ENCODE measurements at places on chromosomes 3 and 15.

DNA sequence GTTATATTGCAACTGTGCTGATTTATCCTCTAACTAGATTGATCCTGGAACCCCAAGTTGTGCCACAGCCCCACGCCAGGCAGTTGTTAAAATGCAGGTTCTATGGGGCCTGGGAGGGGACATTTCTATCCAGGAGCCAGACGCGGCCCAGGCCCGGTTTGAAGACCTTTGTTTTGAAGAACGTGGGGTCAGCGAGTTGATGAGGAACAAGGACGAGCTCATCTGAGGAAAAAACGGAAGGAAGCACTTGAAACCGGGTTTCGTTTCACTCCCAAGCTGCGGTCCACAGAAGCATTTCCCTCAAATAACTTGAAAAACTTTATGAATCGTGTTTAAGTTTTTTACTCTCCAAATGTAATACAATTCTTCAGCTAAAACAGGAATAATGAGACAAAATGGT is 76.4 kb downstream of the CHSY1 start:
- DNase-seq, result no peak

GRCh38 chr3:8848696-8849131 is 79.3 kb upstream of the OXTR start:
- DNase-seq, result no peak

DNA sequence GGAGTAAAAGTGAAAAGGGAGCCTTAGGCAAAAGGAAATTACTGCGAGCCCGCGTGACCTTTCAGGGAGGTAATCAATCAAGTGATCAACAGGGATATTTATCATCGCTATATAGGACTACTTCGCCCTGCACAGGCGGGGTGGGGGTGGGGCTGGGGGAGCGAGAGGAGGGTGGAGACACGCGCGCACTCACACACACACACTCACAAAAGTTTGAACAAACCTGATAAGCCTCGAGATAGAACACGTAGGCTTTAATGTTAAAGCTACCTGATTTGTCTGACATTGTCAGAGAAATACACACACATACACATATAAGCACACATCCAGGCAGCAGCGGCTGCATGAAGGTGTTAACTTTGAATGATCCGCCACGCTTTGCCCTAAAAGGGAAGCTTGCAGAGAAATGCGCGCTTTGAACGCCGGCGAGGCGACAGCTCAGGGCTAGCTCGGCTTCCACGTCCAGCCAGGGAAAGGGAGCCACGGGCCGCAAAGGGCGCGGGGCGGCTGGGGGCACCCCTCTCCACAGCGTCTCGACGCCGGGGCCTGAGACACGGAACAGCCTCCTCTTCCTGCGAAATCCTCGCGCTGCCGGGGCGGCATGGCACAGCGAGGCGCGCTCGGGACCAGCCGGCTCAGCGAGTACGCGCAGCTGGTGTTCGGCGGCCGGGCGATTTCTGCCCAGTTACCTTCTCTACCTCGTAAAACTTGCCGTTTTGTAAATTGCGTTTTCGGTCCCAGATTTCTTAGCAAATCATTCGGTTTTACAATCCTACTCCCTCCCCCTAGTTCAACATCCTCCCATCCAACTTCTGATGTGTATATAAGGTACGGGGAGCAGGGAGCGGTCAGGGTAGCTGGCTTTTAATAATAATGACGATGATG is 4.8 kb upstream of the MECOM start:
- DNase-seq, result peak; percentile 28

DNA sequence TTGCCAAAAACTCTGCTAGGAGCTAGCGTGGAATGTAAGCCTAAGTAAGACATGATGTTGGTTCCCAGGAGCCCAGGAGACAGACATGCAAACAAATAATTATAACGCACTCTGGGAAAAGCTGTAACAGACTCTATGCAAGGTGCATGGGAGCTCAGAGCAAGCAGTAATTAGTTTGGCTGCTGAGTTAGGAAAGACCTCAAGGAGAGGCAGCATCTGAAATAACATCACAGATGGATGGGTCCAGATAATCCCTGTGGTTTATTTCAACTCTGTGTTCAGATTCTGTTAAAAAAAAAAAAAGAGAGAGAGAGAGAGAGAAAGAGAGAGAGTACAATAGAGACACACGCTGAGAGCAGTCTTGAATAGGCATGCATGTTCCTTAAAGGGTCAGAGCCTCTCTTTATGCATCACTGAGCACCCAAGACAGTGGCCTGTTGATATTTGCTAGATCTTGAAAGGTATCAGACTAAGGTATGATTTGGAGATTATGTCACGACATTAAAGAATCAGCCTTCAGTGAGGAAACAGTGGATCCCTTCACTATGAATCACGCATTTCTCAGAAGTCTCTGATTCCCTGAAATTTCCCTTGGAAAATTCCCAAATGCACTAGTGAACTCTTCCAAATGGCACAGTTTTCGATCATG is 124.4 kb upstream of the LIPC start:
- DNase-seq, result no peak

DNA sequence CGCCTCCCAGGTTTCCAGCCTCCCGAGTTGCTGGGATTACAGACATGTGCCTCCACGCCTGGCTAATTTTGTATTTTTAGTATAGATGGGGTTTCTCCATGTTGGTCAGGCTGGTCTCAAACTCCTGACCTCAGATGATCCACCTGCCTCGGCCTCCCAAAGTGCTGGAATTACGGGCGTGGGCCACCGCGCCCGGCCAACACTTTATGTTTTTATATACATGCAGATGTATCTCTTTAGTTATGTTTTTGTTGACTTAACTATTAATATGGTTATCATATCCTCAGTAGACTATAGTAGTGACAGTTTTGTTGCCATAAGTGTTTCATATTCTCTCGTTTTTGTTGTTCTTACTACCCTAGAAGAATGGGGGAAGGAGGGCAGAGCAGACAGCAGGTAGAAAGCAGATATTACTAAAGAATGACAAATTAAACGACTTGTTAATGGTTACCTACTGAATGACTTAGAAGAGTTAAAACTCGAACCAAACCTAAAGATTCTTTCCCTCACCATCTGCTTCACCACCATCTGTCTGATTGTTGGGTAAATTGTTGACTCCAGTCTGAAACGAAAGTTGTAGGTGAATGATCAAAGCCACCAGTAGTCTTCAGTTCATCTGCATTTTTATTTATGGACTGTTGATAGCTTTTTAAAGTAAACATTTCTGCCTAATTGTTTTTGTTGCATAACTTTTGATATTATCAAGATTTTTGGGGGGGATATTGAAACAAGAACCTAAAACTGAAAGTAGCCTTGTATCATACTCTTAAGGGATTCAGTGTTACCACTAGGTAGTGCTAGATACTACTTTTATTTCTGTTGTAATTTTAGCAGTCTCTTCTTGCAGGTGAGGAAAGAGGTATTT is 89.3 kb downstream of the RASA2 start:
- DNase-seq, result no peak

DNA sequence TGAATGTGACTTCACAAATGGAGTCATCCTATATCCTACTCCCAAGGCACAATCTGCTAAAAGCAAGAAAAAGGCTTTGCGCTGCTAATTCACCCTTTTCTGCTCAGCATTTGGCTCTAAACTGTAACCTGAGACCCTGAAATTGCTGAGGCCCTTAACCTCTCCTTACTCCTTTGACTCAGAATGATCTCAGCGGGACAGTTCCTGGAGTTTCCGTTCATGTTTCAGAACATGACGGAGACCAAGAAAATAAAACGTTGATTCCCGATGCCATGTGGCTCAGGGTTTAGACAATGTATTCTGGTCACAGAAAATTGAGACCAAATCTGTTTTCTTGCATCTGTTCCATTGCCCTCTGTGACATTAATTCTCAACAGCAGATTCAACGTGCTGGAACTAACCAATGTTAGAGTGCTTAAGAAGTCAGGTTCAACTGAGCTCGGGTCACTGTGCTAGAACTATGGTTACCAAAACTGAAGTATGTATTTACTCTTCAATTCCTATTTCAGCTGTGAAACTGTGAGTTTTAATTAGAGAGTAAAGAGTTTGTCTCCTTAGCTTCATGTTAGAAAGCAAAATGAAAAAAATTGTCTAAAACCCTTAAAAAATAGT is 45.4 kb upstream of the TMC3 start:
- no peak for DNase-seq

- DNase-seq, result no peak
These were observed 122.1 kb downstream of the CNTN6 start for GRCh38 chr3:1214933-1215332.

GRCh38 chr15:77160562-77161478 is 89.9 kb upstream of the TSPAN3 start:
- no peak for DNase-seq

GRCh38 chr3:65313666-65314065 is 625.9 kb upstream of the ADAMTS9 start:
- no peak for DNase-seq

GRCh38 chr3:182740710-182741109 is 52.6 kb upstream of the ATP11B start:
- no peak for DNase-seq

DNA sequence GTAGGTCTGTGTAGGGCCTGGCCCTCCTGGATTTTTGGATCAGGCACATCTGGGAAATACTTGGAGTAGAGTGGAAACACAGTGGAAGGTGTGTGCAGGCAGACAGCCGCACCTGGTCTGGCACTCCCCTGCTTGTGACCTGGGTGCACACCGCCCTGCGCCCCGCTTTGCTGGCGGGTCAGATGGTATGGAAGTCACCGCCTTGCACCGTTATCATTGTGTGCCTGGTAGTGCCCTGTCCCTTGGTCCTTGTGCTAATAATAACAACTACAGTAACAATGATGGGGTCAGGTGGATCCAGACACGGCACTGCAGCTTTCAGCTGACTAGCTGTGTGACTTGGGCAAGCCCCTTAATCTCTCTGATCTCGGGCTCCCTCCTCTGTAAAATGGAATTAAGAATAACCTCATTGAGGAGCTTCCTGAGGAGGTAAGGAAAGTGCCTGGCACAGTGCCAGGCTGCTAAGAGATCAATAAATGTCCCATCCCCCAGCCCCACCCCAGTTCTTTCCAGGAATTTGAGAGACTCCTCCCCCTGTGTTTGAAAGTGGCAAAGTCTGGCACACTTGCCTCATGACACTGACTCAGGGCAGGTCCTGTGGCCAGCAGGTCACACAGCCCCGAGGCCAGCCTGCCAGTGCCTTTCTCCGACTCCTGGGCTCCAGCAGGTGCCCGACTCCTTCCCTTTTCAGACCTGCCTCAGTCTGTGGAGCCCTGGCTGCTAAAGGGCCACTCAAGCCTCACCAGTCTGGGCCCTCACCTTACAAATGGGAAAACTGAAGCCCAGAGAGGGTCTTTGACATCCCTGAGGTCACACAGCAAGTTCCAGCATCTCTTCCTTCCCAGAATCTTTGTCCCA is 9.8 kb downstream of the ISG20 start:
- DNase-seq, result peak; percentile 37

- DNase-seq, result no peak
These were observed 114.6 kb downstream of the LRRK1 start for GRCh38 chr15:101033801-101034200.

GRCh38 chr3:181999314-181999713 is 287.6 kb downstream of the SOX2 start:
- no peak for DNase-seq

GRCh38 chr3:142577696-142578328 is 721 bp downstream of the ATR start:
- no peak for DNase-seq

DNA sequence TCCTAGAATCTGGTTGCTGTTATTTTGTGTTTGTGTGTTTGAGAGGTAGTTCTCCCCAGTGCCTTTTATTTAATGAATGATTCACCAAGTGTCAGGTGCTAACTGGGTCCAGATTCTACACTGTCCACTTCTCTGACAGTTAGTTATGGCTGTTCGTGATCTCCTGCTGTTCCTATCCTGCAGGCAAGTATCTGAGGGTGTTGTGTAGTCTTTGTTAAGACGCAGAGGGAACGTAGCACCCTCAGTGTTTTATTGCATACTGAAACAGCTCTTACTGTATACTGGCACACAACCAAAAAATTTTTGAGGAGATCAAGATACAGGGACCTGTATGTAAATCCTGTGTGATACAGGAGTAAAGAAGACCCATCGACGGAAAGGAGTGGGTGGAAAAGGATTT is 1271.3 kb downstream of the ROBO1 start:
- DNase-seq, result no peak

GRCh38 chr3:15330031-15330596 is 2.3 kb downstream of the SH3BP5 start:
- DNase-seq, result no peak

DNA sequence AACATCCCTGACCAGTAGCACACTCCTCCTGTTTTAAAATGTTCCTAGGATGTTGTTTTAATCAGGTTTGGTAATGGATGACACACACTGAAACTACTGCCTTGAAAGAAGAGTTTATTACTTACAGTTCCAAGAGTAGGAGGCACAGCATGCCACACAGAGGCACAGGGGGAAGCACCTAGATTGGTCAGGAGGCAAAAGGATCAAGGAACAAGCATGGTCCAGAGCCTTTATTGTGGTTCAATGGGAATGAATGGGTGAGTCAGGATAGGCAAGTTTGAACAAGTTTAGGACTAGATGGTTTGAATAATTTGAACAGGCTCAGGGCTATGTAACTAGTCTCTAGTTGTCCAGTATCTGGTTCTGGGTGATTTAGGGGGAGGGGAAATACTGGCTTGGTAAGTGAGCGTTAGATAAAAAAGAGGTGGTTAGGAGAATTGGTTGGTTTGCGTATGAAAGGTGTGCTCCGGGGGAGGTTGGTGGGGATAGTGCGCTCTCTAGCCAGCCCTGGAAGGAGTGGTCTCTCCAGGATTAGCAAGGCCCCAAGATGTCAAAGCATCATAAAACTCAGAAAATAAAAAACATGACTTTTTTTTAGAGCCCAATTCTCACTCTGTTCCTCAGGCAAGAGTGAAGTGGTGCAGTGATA is 35.1 kb downstream of the TMOD3 start:
- peak; percentile 22 for DNase-seq

GRCh38 chr15:90340345-90340744 is 11.7 kb upstream of the ZNF774 start:
- DNase-seq, result no peak

DNA sequence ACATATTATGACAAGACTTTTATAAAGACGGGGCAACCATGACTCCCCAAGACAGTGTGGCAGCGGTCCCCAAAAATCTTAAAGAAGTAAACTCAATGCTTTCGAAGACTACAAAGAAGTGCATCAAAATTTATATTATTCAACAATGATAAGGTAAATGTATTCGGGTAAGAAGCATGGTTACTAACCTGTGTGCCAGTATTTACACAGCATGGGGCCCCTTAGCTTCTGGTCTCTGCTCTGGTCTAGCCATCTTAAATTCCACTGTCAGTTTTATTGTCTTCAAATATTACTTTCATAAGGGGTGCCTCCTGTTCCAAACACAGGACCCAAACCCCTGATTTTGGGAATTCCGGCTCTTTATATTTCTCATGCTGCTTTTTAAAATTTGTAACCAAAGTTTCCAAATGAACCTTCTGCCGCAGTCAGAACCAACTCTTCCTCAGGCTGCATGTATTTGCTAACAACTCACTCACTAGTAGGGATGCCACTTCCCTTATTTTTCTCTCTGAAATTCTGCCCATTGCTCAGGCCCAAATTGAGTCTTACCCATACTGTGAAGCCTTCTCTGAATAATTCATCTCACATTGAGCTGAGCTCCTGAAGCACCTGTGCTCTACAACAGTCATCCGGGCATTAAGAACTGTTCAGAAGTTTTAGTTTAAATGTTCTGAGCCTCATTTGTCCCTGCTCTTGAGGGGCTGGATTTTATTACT is 1.2 kb downstream of the TTC23 start:
- no peak for DNase-seq

GRCh38 chr3:37396731-37397130 is 222.3 kb upstream of the LRRFIP2 start:
- DNase-seq, result no peak

GRCh38 chr3:14150078-14150477 is 25.2 kb downstream of the TMEM43 start:
- DNase-seq, result no peak

GRCh38 chr3:181210275-181210674 is 220.7 kb upstream of the DNAJC19 start:
- DNase-seq, result no peak

Data from stimulated activated naive CD8-positive, alpha-beta T cell treated with anti-CD3 and anti-CD28 coated beads, Interleukin-15, Interleukin-2, amounts not matched to agents 100 U/mL and 50 U/mL, for 24 hours (primary cell).